ENCODE measurements at places on chromosomes 16 and 17.

DNA sequence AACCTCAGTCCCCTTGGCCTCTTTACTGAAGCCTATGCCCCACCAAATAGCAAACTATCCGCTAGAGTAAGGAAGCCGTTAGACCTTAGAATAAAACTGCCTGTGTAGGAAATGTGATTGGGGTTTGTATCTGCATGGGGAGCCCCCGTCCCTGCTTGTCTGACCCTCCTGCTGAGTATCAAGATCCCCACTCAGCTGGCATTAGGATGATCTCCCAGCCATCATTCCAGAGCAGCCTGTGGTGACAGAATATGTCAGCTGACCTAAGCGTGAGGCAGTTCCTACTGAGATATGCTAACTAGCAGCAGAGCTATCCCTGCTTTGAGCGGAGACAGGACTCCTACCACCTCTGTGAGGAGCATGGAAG is 645 bp upstream of the GFOD2 start:
- DNase-seq, result peak; percentile 28

GRCh38 chr17:33240362-33240761 is 52.7 kb downstream of the ASIC2 start:
- no peak for DNase-seq

- DNase-seq, result no peak
These were observed 605 bp downstream of the NLRP1 start for GRCh38 chr17:5583426-5584382.

DNA sequence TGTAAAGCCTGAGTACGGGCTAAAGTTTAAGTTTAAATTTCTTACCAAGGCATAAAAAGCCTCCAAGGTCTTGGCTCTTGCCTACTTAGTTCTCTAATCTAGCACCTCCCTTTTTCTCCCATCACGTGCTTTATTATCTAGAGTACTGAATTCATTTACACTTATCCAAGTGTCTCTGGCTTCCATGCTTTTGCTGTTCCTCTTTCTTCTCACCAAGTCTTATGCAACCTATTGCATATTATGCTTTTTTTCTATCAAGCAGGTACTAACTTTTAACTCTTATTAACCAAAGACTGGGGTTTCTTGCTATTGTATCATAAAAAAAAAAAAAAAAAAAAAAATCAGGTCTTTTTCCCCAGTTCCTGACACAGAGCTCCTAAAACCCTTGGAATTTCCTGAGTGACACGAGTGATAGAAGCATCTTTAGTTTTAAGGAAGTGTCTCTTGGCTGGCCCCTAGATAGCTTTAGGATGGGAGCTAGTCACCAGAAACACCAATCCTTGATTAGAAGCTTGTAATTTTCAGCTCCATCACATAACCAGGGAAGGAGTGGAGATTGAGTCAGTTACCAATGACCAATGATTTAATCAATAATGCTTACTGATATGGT is 44.9 kb downstream of the SSH2 start:
- no peak for DNase-seq

DNA sequence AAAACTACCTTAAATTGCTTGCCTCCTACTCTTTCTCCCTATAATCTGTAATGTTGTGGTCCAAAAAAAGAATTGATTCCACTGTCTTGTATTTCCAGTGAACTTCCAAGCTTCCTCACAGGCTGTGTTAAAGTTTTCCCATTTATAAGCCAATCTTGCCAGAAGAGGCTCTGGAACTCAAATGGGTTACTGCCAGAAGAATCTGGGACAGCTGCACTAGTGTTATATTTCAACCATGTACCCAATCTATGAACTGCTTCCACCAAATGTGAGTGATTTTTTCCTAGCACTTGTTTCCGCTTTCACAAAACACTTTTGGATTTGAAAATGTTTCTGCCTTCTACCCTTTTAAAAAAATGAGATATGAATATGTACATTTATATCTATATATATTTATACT is 1.8 kb downstream of the CCDC43 start:
- DNase-seq, result no peak

DNA sequence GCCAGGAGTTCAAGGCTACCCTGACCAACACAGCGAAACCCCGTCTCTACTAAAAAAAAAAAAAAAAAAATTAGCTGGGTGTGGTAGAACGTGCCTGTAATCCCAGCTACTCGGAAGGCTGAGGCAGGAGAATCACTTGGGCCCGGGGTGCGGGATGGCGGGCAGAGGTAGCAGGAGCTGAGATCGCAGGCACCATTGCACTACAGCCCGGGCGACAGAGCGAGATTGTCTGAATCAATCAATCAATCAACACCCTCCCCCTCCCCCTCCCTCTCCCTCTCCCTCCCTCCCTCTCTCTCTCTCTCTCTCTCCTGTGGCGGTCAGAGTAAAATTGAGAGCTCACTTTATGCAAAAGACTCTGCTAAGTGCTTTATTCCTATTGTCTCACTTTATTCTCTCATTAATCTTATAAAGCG is 1.2 kb downstream of the HSDL1 start:
- DNase-seq, result peak; percentile 25

DNA sequence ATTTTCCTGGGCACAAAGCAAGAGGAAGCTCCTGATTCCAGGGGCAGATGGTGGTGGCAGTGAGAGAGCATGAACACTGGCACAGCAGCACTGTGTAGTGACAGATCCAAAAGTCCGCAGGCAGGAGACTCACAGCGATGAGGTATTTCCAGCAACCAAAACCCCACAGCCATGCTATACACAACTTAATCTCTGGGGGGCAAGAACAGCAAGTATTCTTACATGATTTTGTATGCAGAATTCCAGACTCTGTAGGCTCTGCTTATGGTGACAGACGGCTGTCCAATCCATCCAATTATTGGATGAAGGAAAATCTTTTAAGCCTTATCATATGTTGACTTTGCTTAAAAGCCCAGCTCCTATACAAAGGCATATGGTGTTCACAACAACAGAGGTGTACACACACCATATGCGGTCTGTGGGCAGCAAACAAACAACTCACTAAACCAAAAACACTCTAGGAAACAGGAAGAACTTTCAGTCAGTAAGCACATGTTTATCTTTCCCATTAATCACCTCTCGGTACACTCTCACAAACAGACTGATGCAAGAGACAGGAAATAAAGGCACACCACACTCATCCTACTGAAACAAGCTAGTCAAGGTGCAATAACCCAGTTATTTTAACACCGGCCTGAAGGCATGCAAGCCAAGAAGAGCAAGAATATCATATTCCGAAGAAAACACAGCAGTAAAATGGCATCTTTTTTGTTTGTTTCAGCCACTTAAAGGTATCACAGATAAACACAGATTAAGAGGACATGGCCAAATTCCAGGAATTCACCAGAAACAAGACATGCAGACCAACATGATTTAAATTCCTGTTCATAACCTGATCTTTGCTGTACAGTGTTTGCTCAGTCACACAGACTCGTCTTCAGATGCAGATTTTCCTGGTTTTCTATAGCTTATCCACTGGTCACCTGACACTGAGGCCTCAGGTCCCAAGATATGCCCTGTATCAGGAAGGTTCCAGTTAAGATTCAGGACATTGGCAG is 47.8 kb downstream of the ERN1 start:
- DNase-seq, result peak; percentile 96

Data from epithelial cell of esophagus (primary cell).